Posterior cingulate gyrus (tissue), 11 donors: ENCODE measurements at places on chromosomes 13 and 19.
A peak's percentile ranks its signal among the peaks of the same experiment; 100 is the strongest.

DNA sequence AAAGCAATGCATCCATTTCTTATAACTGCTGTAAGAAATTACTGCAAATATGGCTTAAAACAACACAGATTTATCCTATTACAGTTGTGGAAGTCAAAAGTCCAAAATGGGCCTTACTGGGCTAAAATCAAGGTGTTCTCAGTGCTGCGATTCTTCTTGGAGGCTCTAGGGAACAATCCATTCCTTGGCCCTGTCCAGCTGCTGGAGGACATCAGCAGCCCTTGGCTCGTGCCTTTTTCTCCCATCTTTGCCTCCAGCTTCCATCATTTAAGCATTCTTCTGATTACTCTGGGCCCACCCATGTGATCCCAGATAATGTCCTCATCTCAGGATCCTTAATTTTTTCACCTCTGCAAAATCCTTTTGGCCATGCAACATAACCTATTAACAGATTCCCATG is 607.1 kb downstream of the DCT start:
- DNase-seq = no peak

DNA sequence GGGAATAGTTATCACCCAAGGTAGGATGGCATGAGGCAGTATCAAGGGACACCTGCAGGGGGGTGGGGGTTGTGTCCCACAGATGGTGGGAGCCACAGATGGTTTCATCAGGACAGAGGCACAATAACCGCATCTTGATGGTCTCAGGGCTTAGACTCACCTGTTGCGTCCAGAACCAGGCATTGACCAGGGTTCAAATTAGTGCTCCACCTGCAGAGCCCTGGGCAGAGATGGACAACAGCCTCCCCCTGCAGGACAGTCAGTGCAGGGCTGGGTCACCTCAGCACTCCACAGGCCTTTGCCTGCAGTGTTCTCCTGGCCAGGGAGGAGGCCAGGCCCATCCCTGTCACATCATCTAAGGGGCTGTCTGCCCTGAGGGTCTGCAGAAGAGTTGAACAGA is 14.5 kb upstream of the CEACAM1 start:
- DNase-seq = no peak

DNA sequence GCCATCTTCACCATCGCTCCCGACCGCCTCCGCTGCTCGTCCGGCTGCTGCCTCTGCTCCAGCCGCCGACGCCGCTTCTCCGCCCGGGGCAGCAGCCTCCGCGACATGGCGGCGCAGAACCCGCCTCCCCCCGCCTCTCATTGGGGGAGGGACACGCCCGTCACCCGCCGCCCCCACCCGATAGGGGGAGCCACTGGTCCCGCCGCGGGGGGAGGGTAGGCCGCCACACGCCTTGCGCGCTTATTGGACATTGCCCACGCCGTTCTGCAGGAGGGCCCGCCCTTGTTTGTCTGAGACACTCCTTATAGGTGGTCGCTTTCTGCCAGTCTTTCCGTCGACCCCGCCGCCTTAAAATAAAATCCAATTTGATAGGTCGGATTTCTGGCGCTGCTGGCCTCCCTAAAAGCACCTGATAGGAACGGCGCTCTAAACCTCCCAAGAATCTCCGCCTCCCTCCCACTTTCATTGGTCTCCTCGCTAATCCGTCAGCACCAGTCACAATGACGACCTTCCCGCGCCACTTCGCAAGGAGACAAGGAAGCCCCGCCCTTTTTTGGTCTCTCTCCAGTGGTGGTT is at the start of gene HNRNPL:
HNRNPL (minus strand) TSS at position 127 of the 576 bp plus-strand sequence; CDS start at position 107, 20 bp downstream.
- DNase-seq = peak; percentile 100

- DNase-seq = no peak
Observed at GRCh38 chr19:6381030-6381750, 5.5 kb upstream of the PSPN start.

GRCh38 chr19:18329035-18329376 is 6.1 kb upstream of the LSM4 start:
- no peak for DNase-seq

DNA sequence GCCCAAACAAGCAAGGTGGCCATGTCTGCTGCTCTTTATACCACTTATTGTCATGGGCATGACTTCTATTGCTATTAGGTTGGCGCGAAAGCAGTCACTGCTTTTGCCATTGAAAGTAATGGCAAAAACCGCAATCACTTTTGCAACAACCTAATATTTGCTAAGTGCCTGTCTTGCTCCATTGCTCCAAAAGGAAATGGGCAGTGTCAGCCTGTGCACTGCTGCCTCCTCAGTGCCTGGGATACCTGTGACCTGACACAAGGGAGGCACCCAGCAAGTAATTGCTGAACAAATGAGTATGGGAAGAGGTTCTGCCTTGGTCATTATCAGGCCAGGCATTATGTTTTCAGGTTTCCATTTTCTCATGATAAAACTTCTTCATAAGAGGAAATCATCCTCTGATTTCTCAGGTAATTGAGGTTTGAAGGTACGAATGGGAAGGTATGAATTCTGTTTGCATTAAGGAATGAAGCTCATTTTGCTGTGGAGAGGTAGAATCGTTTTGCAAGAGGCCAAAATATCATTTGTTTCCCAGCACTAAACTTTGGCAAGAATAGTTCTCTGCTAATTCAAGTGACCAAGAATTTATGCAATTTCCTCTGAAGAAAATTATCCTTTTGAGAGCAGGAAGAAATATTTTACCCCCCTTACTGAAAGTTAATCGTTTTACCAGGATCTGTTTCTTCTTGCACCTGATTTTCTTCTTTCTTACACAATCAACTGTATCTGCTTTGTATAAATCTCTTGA is 128.4 kb upstream of the SPRY2 start:
- DNase-seq = no peak

DNA sequence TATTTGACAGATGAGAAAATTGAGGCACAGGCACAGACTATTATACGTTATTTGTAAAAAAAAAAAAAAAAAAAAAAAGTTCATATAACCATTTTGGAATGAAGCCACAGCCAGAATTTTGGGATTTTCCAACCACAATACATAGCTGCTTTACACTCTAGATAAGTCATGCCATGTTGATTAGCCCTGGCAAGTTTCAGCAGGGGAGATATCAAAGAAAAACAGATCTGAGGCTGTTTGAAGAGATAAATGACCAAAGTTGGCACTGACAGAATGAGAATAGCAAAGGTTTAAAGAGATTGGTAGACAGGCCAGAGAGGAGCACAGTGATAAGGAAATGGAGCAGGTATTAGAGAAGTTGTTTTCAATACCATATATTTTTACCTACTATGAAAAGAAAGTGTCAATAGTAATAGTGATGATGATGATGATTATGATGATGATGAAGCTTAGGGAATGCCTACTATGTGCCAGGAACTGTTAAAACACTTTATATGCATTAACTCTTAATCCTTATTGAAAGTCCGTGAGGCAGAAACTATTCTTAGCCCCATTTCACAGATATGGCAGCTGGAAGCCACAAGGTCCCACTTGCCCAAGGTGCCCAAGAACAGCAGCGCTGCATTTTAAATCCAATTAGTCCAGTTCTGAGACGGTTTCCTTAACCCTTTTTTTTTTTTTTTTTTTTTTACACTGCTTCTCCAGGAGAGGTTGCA is 105.5 kb downstream of the MBNL2 start:
- DNase-seq = no peak

GRCh38 chr19:28051047-28051446 is 1161.9 kb downstream of the UQCRFS1 start:
- no peak for DNase-seq

DNA sequence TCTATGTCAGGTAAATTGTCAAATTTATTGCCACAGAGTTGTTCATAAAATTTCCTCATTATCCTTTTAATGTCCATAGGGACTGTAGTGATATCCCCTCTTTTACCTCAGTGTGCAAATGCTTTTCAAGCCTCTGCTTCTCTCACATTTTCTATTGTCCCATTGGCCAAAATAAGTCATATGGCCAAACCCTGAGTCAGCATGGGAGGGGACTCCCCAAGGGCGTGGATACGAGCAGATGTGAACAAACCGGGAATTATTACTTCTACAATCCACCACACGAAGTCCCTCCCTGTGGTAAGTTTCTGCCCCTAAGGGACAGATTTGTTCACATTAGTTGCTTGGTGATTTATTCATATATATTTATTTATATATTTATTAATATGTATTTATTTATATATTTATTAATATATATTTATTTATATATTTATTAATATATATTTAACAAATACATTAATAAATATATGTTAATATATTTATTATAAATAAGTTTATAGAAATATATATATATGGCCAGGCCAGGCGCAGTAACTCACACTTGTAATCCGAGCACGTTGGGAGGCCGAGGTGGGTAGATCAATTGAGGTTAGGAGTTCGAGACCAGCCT is 20.1 kb upstream of the CAMSAP3 start:
- no peak for DNase-seq

- no peak for DNase-seq
Observed at GRCh38 chr19:33956941-33957340, 160.3 kb downstream of the KCTD15 start.

- no peak for DNase-seq
Observed at GRCh38 chr13:59890054-59890453, 273.7 kb downstream of the DIAPH3 start.
